RPMI7951 (cell line): ENCODE measurements at places on chromosomes 6 and 20. TPM values are rescaled to one million over a fixed set of nuclear protein-coding genes. Genes with fewer than 3 reads are reported as not detected.
A peak's percentile ranks its signal among the peaks of the same experiment; 100 is the strongest.

GRCh38 chr6:16733085-16733484 lies 28.2 kb downstream of the ATXN1 start:
- DNase-seq = no peak

- no peak for DNase-seq
Observed at GRCh38 chr6:2225422-2226392, 19.7 kb downstream of the GMDS start.

- DNase-seq = no peak
Observed at GRCh38 chr6:132087391-132087790, 136.2 kb upstream of the CCN2 start.

MUC22 gene
- total RNA-seq = not detected in 2 replicates

DNA sequence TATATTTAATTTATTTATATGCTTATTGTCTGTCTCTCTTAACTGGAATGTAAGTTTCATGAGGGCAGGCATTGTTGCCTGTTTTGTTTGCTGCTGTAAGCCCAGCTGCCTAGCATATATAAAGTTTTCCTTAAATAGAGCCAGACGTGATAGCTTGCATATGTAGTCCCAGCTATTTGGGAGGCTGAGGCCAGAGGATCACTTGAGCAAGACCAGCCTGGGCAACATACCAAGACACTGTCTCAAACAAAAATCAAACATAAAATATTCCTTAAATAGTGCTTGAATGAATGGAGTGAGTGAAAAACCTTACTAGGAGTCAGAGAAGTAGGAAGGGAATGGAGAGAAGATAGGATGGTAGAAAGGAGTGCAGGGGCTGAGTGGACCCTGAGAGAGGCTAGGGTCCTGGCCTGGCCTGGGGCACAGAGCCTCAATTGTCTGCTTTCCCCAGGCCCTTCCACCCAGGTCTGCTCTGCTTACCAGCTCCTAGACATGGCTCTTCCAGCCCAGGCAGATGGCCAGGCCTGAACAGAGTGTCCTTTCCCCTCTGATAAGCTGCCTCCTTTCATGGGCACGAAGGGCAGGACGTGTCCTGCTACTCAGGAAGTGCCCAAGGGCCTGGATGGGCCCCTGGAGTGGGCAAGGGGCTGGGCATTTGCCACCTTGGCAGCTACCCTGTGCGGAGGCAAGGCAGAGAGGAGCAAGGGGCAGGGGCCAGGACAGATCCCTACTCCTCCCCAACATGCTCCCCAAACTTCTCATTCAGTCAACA lies 17.7 kb upstream of the BAK1 start:
- DNase-seq = no peak

EEF1A2 gene
- 14.1 and 17.6 TPM in 2 replicates for total RNA-seq

DNA sequence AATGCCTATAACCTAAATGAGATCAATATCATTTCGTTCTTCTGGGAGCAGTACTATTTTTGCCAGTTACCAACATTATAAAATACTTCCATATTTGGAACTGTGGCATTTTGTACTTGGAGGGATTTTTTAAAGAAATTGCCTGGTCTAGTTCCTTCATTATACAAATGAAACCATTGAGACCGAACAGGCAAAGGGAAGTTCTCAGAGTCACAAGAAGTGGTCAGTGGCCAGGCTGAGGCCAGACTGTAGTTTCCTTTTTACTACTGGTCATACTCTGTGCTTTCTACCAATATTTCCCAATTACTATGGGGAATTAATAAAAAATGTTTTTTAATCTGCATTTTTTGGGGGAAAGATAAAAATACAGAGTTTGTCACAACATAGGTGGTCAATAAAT lies 332.0 kb downstream of the NRN1 start:
- no peak for DNase-seq

DNA sequence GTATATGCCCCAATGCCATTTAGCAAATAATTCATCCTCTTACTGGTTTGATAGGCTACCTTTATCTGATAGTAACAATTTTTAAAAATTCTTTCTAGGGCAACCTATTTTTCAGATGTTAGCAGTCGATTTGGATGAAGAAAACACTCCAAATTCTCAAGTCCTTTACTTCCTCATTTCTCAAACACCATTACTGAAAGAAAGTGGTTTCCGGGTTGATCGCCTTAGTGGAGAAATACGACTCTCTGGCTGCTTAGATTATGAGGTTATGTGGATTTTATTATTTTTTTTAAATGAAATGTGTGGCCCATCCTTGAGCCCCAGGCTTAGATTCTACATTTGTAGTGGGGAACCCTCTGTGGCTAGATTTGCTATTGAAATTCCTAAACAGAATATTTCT lies 26.3 kb downstream of the CDH26 start:
- no peak for DNase-seq

DNA sequence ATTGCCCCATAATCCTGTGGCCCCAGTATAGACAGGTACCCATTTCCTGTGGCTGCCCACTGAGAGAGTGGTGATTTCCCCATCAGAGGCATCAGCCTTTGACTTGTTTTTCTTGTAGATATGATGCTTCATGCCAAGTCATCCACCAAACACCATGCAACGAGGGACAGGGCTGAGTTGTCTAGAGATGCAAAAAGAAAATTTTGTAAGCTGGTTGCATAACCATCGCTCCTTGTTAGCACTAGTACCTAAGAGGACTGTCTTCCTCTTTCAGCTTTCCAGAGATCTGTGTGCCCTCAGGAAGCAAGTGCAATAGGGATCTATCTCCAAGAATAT lies 166.8 kb downstream of the BCAS1 start:
- no peak for DNase-seq

C6orf52 gene
- 1.7 TPM in 1 of 2 replicates, not detected in the other for total RNA-seq

DNA sequence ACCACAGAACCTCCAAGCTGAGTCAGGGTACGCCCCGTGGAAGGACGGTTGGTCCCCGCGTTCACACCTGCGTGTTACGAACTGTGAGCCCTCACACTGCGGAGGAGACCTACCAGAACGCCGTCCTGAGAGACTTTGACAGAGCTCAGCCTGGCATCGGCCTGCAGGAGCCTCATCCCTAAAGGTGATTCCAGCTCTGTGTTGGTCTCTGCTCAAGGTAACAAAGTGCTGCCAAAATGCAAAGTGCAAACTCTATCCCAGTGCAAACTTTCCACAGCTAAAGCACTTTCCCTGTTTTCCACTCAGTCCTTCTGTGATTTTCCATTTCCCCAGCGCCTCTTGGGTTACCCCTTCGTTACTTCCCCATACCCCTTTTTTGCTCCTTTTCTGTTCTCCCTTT lies 8.6 kb upstream of the ZBTB46 start:
- DNase-seq = no peak

DNA sequence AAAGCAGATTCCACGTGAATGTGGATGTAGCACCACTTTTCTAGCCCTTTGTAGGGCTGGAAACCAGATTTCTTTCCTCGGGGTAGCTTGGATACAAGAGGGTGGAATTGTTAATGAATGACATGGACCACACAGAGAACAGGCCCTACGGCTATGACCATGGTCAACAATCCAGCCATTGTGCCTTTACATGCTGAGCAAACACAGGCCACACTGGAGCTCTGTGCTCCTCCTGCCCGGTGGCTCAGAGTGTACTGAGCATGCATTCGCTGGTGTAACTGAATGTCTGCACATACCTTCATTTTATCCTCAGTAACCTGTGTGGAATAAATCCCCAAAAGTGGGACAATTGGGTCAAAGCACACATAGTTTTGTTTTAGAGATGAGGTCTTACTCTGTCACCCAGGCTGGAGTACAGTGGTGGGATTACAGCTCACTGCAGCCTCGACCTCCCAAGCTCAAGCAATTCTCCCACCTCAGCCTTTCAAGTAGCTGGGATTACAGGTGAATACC lies 32.8 kb downstream of the LRP11 start:
- peak; percentile 85 for DNase-seq

- no peak for DNase-seq
Observed at GRCh38 chr6:15475261-15475660, 187.6 kb downstream of the DTNBP1 start.

DNA sequence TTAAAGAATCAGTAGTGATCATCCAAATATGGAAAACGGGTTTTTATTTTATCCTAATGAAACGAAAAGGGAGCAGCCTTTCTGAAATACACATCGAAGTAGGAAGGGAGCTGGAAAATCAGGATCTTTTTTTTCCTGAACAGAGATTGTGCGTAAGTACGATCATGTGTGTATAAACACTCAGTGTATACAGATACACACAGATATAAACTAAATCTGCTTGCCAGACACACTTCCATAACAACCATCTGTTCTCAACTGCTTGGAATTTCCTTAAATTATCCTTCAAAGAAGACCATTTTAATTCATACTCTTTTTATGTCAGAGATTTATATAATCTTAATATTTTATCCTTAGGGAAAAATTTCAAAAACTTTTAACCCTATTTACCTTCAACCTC lies 110.7 kb downstream of the CHD6 start:
- no peak for DNase-seq

DNA sequence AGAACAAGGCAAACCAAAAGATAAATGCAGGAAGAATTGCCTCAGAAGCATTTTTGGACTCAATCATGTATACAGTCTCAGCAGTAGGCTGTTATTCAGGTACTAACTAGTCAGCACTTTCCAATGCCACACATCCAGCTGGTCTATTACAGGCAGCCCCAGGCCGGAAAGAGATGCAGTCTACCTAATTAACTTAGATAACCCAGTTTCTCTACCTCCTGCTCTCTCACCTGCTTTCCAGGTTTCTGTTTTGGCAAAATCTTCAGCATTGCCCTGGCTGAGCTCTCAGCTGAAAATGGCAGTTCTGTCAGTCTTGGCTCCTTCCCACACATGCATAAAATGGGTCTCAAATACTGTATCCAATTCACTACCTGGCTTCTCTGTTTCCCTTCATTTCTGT lies 101.3 kb upstream of the UFL1 start:
- DNase-seq = no peak

DNA sequence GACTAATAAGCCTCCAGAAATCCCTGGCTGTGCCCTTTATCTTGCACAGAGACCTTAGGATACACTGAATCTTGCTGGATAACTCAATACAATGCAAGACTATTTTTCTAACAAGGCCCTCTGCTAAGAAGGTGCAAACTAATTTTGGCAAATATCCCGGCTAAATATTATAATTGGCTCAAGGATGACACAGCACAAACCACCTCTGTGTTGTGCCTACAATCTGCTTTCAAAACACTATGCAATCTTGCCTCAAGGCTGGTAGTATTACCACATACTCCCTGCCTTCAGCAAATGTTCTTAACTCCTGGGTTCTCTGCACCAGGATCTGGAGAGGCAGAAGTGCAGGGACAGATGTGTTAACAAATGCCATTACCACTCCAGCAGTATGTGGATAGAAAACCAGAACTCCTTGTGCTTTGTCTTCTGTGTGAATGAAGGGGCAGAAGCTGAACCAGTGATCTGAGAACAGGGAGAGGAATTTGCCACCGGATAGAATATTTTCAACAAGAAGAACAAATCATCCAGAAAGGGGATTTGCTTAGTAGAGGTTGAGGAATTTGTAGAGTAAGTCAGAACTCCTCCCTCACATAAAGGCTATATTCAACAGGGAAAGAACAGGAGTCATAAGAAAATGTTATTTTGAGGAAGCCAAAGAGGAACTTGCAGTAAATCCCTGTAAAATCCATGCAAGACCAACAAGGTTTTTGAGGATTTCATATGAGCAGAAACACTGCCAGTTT lies 74.1 kb upstream of the SLC4A11 start:
- peak; percentile 68 for DNase-seq

- DNase-seq = no peak
Observed at GRCh38 chr6:167091026-167091804, 31.7 kb upstream of the CCR6 start.

DNA sequence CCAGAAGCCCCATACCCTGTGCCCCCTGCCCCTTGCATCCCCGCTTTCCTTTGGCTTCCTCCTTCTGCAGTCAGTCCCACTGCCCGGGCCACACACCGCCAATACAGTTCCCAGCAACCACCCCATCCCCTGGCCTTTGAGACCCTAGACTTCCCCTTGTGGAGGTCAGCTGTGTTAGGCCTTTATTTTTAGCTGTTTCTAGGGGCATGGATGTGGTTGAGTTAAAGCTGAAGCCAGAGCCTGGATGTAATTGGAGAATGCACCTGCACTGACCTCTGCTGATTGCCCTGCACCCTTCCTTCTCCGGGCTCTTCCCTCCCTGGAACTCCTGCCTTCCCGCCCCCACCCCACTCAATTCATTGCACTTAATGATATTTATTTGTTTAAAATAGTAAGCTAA lies 33.9 kb downstream of the LYRM2 start:
- no peak for DNase-seq

DNA sequence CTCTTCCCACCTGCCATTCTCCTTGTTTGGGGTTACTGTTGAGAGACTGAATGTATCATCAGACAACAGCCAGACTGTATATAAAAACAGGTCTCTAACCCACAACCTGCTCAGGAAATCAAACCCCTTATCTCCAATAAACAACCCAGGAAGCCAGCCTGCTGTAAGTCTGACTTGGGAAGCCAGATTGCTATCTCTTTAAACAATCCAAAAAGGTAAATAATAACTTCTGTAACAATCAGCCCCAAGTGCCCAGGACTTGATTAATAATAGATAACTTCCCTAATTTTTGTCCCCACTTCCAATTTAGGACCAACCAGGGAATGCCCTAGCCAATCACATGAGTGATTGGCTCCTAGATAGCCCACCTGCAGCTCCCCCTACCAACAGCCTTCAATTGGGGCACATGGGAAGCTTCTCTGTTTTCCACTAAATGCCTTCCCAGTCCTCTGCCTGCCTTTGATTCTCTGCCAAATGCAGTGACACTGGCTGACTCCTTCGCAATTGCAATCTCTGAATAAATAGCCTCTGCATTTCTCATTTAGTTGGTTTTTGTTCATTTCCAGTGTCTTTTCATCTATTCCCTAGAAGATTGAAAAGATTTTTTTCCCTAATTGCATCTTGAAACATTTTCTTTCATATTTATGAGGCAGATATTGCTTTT lies 117.1 kb upstream of the TAB2 start:
- no peak for DNase-seq

DNA sequence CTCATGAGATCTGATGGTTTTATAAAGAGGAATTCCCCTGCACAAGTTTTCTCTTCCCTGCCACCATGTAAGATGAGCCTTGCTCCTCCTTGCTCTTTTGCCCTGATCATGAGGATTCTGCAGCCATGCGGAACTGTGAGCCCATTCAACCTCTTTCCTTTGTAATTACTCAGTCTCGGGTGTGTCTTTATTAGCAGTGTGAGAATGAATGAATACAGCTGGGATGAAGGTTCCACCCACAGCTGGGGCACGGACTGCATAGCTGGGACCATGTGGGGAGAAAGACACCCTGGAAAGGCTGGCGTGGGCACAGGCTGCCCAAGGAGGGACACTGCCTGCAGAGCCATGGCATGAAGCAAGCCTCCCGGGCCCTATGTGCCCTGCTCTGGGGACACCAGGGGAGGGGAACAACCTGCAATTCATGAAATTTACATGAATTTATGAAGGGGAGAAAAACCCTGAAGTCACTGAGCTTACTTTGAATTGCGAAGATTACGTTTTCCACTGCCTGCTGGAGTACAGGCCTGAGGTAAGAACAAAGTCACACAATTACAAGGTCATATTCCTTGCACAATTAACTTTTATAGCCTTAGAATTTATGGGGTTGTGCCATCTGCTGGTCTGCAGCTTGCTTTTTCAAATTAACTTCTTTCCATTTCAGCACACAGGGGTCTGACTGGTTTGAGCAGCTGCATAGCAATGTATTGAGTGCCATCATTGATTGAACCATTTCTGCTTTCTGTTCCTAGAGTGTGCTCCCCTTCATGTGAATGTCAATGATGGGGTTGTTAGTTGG lies 46.2 kb downstream of the SLC22A1 start:
- DNase-seq = no peak
